Left lung (tissue), 14 donors: ENCODE measurements at places on chromosomes 7 and 10. TPM values are rescaled to one million over a fixed set of nuclear protein-coding genes. Genes with fewer than 3 reads are reported as not detected.

GRCh38 chr10:82206831-82207230, 331.8 kb downstream of the NRG3 start:
- DNase-seq = no peak

The RADIL gene
- 6.2 TPM for total RNA-seq

DNA sequence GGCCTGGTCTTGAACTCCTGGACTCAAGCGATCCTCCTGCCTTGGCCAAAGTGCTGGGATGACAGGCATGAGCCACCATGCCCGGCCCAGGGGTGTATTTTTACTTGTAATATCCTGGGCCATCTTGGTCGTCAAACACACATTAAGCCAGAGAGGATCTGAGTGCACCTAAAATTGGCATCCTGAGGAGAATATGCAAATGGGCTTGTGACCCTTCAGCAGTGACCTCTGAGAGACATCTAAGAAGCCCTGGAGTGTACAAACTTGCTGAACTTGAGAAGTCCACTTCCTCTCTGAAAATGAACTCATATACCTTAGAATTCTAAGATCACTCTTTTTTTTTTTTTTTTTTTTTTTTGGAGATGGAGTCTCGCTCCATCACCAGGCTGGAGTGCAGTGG, 372.0 kb upstream of the C7orf33 start:
- no peak for DNase-seq

The CACNB2 gene
- 5.7 TPM for total RNA-seq

DNA sequence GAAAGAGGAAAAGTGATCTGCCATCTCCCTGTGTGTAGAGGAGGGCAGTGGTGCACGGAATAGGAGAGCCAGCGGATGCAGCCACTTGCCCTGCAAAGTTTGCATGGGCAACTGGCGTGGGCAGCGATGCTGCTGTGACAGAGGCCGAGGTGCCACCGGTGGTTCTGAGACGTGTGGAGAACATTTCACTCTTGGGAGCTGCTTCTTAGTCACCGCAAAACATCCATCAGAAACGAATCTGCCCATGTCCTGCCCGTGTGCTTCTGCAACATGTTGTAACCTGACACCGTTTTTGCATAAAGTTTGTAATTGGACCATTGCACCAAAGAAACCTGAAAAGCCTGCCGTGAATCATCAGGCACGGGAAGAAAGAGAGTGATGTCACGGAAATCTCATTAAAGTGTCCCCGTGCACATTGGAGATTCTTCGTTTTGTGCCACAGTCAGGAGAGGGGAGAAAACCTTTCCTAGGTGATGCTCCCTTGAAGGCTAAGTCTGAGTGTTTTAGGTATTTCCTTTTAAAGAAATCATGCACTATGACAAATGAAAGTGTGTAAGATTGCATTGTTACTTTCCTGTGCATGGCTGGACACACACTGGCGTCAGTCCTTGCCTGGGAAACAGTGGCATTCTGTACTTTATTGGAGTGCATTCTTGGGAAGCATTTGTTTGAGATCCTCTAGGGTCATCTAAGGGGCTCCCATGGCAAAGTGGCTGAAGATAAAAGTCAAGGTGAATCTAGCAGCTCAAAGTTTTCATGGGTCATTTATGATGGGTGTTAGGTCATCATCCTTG, 302.6 kb downstream of the KLF6 start:
- peak; percentile 78 for DNase-seq

GRCh38 chr10:23199768-23200511, 7.8 kb downstream of the PTF1A start:
- no peak for DNase-seq

DNA sequence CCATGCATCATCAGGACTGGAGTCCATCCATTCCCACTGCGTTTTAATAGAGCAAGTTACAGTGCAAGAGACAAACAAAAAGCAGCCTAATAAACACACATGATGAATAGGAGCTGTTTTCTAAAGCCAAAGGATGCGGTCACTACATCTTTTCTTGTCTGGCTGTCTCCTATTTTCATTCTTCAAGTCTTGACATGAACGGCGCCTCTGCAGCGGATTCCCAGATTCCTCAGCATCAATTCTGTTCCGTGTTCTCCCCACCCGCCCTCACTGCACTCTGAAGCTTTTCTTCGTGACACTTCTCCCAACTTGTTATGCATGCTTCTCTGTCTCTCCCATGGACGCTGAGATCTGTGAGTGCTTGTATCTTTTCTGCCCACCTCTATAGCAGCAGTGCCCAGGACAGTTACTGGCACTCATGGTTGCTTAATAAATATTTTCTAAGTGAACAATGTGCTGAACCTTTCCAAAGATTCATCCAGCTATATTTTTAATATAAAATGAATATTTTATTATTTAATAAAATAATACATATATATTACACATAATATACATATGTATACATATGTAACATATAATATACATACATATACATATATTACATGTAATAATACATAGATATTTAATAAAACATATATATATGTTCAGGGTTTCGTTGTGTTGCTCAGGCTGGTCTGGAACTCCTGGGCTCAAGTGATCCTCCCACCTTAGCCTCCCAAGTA, 242.9 kb downstream of the ABCA13 start:
- DNase-seq = no peak

- DNase-seq = no peak
Measured at GRCh38 chr7:47507522-47507921, 74.4 kb downstream of the TNS3 start.

- no peak for DNase-seq
Measured at GRCh38 chr10:76285515-76285914, 854.1 kb downstream of the LRMDA start.

- DNase-seq = no peak
Measured at GRCh38 chr7:108604307-108605077, 34.8 kb downstream of the DNAJB9 start.

DNA sequence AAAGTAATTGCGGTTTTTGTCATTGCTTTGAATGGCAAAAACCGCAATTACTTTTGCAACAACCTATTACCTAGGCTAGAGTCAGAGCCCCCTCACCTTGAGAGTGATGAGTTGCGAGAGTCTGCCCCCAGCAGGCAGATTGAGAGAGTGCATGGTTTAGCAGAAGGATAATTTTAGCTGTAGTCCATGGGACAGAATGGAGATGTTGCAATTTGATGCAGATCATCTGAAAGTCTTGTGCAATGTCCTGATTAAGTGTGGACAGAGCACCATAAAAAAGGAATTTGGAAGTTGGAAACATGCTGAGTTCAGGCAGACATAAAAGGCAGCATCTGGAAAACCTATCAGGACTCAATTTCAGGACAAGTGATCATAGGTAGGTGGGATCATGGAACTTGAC, 48.7 kb downstream of the GPR141 start:
- peak; percentile 44 for DNase-seq

GRCh38 chr10:95920798-95921426, 13.1 kb downstream of the CC2D2B start:
- no peak for DNase-seq

The FLNC gene
- 23.7 TPM for total RNA-seq

DNA sequence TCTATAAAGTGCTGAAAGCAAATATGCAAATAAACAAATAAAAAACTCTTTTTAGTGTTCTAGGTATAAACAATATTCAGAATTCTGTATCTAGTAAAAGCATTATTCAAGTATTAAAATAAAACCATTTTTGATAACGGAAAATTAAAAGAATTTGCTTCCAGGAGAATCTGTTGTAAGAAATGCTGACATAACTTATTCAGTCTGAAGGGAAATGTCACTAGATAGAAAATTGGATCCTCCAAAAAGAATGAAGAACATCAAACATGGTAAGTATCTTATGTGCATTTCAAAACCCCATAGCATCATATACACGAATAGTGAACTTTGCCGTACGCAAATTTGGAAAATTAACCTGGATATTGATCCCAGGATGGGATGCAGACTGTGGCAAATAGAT, 506.7 kb downstream of the GLRX3 start:
- DNase-seq = no peak

The GPR85 gene
- 0.82 TPM for total RNA-seq

DNA sequence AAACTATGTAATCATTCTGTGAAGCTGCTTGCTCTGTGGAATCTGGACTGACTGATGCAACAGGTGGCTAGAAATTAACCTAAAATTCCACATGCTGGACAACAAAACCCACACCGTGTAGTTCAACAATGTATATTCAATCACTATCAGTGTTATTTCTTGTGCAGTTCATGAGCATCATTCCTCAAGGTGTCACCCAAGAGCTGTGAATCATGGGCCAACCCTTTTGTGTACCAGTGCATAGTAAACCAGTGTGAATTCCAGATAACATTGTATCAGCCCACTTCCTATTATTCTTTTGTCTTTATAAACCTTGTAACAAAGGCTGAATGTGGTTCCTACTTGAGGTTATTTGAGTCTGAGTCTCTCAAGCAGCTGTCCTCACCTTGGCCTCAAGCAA, 905.2 kb upstream of the ZNF722 start:
- DNase-seq = no peak

- no peak for DNase-seq
Measured at GRCh38 chr10:11224321-11224720, 206.6 kb downstream of the CELF2 start.

The RBP4 gene
- 18.4 TPM for total RNA-seq

DNA sequence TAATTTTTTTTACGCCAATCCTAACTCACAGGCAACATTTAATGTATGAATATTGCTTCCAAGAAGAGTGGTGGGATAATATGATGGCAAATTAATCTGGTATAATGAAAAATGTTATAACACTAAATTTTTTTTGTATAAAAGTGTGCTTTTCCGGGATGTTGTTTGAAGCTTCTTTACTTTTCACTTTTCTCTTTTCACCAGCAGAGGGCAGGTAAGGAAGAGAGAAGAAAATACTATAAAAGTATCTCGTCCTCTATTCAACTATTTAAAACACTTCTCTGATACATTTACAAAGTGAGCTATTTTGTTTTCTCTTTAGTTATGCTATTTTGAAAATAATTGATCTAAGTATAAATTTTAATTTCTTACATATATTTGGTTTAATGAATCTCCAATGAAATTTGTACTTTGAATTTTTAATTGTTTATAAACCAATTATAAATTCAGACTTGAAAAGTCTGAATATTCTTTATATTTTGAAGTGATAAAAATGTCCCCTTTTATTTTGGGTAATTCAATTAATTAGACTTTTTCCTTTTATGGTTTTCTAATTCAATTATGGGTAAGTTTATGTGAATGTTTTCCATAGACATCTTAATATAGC, 20.7 kb upstream of the CFTR start:
- peak; percentile 33 for DNase-seq

GRCh38 chr10:114931072-114931679, 6.8 kb upstream of the TRUB1 start:
- DNase-seq = no peak

The MSRB2 gene
- 28.0 TPM for total RNA-seq

DNA sequence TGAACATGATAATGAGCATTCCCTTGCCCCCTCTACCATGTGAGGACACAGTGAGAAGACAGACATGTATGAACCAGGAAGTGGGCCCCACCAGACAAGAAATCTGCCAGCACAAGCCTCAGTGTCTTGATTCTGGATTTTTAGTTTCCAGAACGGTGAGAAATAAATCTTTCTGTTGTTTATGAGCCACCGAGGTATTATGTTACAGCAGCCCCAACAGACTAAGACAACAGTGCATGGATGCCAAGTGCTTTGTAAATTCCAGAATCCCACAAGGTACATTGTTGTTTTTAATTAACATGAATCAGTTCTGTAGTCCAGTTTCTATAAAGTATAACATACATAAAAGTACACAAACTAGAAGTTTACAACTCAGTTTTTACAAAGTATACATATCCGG, 162.2 kb downstream of the ARHGAP21 start:
- DNase-seq = no peak

- DNase-seq = no peak
Measured at GRCh38 chr7:105653441-105654005, 72.2 kb upstream of the EFCAB10 start.

- DNase-seq = no peak
Measured at GRCh38 chr7:87878208-87878735, 2.0 kb downstream of the DBF4 start.

The LYZL2 gene
- not detected for total RNA-seq

The CCDC3 gene
- 7.6 TPM for total RNA-seq

DNA sequence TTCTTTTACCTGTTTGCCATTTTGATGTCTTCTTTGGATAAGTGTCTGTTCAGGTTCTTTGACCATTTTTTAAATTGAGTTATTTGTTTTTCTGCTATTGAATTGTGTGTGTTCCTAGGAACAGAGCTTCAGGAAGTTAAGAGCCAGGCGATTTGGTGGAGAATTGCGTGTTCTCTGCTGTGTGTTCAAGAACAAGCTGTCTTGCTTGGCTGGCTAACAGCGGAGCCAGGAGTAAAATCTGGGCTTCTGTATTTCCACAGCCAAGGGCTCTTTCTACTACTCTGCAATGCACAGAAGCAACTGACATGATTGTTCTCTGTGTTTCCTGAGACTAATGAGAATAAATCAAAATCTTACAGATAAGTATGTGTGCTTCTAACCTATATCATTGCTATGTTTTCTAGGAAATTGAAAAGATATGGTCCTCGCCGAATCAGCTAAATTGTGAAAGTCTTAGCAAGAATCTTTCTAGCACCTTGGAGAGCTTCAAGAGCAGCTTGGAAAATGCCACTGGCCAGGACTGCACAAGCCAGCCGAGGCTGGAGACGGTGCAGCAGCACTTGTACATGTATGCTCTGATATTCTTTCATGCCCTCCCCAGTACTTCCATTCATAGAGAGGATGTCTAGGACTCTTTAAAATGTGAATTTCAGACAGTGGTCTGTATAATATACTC, 124.2 kb downstream of the ABCA13 start:
- DNase-seq = no peak
